HCT116 (cell line): ENCODE measurements at places on chromosomes 6 and 20. TPM values are rescaled to one million over a fixed set of nuclear protein-coding genes. Genes with fewer than 3 reads are reported as not detected.

DNA sequence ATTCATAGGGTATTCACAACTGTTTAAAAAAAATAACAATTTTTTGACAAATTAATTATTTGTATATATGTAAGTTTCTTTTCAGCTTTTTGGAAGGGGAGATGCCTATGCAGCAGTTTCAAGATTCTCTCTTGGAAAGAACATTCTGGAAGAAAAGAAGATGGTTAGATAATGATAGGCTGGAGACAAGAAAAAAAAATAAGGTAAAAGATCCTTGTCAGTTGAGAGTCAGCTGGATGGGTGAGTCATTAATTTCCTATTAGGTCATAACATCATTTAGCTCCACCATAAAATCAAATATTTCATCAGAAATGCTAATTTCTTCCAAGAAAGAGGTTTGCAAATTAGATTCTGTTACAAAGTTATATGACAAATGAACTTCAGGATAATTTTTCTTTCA is 880.4 kb downstream of the EPHA7 start:
- no peak for DNase-seq

- DNase-seq = peak; percentile 7
These were observed 421.1 kb upstream of the AGPAT4 start for GRCh38 chr6:161694995-161695394.

GRCh38 chr20:19026121-19026878 is 186.1 kb upstream of the SLC24A3 start:
- DNase-seq = no peak

DNA sequence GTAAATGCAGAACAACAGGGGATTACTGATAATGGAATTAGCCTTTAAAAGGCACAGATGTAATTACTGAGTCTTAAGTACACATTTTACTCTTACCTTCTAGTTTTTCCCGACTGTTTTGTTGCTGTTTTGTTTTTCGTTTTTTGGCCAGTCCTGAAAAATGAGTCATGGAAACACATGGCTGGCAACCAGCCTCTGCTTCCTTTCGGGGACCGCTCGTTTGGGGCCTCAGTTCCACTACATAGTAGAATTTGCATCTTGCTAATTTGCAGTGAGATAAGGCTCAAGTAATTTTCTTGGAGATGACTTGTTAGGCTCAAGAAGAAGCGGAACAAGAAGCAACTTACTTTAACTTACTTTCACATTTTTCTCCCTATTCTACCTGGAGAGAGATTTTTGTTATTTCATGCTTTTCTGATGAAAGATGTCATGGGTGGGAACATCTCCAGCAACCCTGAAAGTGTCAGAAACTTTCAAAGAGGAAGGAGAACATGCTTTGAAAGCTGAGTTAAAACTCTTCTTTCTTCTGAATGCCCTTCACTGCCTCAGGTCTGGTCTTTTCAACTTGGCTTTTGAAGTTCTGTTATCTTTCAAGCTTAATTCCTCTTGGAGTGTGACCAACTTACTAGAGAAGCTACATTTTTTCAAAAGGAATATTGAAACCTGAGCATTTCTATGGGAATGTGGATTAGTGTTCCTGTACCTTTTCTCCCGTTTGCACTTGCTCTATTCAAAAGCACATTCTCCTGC is 71.5 kb upstream of the HDAC2 start:
- no peak for DNase-seq

GRCh38 chr20:50136822-50137599 is 16.5 kb downstream of the PEDS1 start:
- no peak for DNase-seq

DNA sequence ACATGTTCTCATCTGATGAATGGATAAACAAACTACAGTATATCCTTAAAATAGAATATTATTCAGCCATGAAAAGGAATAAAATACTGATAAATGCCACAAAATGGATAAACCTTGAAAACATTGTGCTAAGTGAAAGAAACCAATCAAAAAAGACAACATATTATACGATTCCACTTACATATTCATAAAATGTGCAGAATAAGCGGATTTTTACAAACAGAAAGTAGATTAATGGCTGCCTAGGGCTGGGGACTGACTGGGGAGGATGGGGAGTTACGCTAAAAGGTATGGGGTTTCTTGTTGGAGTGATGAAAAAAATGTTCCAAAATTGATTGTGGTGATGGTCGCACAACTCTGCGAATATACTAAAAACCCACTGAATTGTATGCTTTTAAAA is 29.4 kb downstream of the KIZ start:
- DNase-seq = no peak

DNA sequence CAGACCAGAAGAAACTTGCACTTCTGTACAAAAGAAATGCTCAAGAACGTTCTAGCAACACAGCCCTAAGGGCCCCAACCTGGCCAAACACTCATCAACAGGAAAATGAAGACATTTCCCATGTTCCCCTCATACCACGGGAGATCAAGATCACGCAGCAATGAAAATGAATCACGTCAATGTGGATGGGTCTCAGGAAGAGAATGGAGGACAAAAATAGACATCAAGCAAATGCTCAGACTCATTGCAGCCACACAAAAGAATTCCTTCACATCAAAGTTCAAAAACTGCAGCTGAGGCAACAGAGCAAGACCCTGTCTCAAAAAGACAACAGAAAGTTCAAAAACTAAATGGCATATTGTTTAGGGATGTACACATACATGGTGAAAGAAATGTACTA is 18.1 kb downstream of the ULBP3 start:
- no peak for DNase-seq

Gene PSORS1C2
- not detected for total RNA-seq

- no peak for DNase-seq
These were observed 114.9 kb upstream of the DST start for GRCh38 chr6:56757588-56757984.

- no peak for DNase-seq
These were observed 24.5 kb downstream of the MAPK14 start for GRCh38 chr6:36052097-36052496.

DNA sequence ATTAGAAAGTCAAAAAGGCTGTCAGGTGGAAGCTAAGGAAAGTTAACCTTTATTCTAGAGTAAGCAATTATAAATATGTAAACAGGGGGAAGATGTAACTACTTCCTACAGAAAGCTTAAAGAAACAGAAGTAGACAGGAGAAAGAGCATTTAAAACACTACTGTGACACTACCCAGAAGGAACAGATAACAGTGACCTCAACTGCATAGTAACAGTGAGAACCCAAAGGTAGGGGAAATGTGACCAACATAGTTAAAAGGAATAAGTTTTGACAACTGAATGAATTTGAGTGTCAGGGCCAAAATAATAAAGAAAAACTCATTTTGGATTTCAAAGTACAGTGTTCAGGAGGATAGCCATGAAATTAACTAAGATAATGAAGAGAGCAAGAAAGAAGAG is 43.5 kb downstream of the IBTK start:
- DNase-seq = no peak

- no peak for DNase-seq
These were observed 179.1 kb upstream of the HS3ST5 start for GRCh38 chr6:114521926-114522325.

DNA sequence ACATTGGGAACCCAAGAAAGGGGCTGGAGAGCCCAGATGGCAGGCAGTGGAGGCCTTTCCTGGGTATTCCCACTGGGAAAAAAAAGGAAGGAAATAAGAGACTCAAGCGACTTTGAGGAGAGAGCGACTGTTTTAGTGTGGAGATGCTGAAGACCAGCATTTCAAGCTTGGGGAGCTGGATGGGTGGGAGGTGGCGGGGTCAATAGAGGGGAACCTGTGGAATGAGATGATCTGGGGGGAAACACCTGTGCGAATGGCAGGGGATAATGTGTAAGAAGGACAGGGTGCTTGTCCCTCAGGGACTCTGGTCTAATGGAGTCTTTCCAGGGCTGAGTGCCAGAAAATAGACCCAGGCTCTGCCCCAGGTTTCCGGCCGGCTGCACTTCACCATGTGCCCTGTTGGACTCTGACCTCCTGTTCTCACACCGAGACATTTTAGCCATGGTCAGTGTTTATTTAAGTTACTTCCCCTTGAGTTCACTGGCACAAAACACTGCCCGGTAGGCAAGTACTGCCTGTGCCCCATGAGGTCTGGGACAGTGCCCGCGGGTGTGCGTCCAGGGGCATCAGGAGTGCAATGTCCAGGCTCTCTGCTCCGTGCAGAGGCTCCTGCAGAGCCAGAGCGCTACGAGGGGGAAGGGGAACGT is 50.4 kb upstream of the NKX2-2 start:
- no peak for DNase-seq

- peak; percentile 51 for DNase-seq
These were observed 31.1 kb upstream of the ENPP4 start for GRCh38 chr6:46098678-46099077.
